ENCODE measurements at places on chromosomes 13 and 19.
A peak's percentile ranks its signal among the peaks of the same experiment; 100 is the strongest.

DNA sequence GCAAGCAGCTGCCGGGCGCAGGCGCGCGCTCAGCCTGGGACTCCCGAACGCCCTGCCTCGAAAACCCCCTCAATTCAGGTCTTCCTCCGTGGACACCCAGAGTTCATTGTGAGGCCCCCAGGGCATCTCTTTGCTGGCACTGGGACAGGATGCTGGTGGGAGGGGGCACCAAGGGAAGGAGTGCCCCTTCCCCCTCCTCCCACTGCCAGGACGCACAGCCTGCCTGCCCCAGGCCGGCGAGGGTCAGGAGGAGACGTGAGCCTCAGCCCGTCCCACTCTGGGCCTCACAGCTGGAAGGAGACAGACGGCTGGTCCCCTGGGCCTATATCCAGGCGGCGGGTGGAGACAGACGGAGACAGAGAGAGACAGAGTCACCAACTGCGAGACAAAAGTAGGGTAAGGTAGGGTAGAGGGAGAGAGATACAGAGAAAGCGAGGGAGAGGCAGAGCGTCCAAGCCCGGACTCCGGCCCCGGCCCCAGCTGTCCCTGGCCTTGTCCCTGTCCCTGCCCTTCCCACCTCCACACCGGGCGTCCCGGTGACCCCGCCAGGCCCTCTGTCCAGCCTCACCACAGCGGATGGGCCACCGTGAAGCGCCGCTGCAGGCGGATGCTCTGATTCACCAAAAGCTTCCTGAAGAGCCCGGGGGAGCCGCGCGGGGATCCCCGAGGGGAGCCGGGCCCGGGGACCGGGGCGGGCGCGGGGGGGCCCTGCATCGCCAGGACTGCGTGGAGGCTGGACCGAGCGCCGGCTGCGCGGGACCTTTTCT lies at the start of gene PDE4C:
TSS of gene PDE4C (minus strand) at position 737 of the 767 bp plus-strand sequence. CDS start at position 714, 23 bp downstream.
- DNase-seq: no peak

- no peak for DNase-seq
These were observed 23.5 kb downstream of the ZNF544 start for GRCh38 chr19:58252102-58252685.

- no peak for DNase-seq
These were observed 313.5 kb downstream of the KLF12 start for GRCh38 chr13:73820688-73821087.

GRCh38 chr13:92575777-92576176 lies 650.8 kb upstream of the GPC6 start:
- DNase-seq: no peak

GRCh38 chr13:108425056-108425455 lies 155.5 kb downstream of the TNFSF13B start:
- DNase-seq: no peak

DNA sequence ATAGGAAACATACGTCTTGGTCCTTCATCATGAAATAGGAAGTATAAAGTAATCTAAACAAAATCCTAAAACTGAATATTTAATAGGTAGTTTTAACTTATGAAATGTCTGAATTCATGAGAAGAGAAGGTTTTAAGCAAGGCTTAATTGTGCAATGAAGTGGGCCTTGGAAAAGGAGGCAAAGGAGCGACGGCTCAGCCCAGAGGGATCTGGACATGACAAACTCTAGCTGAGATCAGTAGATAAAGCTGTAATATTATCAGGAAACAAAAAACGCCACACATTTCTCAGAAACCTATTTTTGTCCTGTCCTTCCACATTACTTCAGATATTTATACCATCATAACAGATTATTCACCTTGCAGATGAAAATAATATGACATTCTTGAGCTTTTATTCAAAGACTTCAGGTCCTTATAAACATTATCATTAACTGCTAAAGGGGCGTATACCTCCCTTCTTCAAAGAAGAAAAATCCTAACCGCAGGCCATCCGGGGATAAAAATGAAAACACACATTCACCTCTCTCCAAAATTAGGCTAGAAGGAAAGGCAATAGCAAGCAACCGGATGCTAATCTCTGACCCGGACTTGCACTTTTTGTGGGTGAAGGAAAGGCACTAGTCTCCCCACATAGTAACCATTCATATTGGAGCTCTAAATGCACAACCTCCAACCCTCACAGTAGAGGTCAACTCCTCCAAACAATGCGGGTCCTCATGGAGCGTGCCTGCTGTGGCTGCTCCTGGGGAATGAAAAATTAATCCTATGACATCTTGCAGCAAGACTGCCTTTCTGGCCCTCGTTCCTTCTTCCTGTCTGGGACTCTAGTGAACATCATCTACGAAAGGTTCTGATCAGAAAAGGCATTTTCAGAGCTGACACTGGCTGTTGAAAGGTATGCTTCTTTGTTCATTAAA lies 108.8 kb downstream of the TBC1D4 start:
- no peak for DNase-seq

GRCh38 chr13:95524264-95524901 lies 28.1 kb upstream of the CLDN10 start:
- DNase-seq: no peak

GRCh38 chr13:111156421-111156820 lies 41.3 kb downstream of the ARHGEF7 start:
- no peak for DNase-seq

- no peak for DNase-seq
These were observed 4.6 kb upstream of the ZNF845 start for GRCh38 chr19:53328967-53329366.

DNA sequence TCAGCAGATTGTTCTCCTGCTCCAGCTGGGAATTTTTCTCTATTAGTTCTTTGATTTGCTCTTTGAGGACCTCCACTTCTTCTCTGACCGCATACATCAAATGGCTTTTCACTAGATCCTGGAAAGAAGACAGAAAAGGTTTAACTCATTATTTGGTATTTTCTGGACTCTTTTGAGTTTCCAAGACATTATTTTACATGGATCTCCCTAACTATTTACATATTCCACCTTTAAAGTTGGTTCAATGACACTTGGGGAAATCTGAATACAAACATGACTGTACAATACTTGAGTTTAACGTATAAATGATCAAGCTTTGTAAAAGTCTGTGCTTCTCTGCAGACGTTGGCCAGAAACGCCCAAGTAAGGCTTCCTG lies 61.1 kb downstream of the SERP2 start:
- no peak for DNase-seq

DNA sequence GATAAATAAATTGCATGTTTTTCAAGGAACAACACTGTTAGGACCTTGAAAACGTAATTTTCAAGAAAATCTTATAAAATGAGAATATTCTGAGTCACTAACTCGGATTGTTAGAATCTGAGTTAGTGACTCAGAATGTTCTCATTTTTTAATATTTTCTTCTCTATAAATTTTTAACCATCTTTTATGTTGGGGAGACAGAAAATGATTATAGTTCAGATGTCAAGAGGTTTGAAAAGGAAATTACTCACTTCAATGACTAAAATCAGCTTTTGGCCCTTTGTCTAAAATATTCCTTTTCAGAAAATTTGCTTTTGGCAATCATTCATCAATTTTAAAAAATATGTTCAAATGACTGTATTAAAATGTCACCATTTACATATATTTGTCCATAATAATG lies 264.2 kb upstream of the EDNRB start:
- no peak for DNase-seq

- DNase-seq: no peak
These were observed 8.0 kb upstream of the KCTD15 start for GRCh38 chr19:33788676-33789075.

- no peak for DNase-seq
These were observed 419.2 kb downstream of the FGF9 start for GRCh38 chr13:22090106-22090505.

DNA sequence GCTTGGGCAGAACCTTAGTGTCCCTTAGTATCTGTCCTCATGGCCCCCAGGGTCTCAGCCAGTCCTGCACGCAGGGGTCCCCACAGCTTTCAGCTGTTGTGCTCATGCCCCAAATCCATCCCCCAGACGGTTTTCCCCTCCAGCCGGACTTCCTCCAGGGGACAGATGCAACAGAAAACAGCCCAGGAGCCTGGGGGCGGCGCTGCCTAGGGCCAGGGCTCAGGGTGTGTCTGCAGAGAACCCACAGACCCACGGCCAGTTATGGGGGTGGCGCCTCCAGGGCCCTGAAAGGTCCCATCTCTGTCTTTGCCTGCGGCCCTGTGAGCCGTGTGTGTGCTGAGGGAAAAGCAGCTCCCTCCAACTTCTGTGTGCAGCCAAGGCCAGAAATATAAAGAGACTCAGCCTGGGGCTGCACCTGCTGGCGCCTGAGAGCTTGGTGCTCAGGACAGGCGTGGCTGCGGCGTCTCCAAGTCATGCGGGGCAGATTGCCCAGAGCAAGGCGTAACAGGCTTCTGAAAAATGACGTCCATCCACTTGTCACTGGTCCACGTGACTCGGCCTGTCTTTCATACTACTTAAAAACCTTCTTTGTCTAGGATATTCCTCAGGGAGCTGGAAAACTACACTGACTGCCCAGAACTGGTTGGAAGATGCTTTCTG lies 22.1 kb upstream of the F7 start:
- no peak for DNase-seq

- DNase-seq: no peak
These were observed 49.1 kb downstream of the LMO7 start for GRCh38 chr13:75685239-75685697.

- DNase-seq: no peak
These were observed 77.1 kb downstream of the GGACT start for GRCh38 chr13:100511466-100511865.

GRCh38 chr13:50760751-50761150 lies 82.7 kb downstream of the DLEU7 start:
- no peak for DNase-seq

DNA sequence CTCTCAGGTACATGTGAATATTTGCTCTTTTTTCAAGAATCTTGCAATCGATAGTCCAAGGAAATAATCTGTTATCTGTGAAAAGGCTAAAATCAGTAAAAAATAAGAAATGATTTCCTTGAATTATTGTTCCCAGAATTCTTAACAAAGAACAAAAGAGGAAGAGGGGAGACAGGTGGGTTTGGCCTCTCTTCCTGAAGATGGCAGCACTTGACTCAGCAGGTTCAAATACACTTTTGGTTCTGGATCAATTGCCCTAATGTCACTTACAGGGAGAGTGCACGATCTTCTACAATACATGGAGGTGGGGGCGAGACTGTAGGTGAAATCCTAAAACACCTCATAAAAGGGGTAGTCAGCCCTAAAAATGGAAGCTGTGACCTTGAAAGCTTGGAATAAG lies 358.7 kb downstream of the IRS2 start:
- no peak for DNase-seq

- DNase-seq: no peak
These were observed 121.4 kb downstream of the NUFIP1 start for GRCh38 chr13:44867825-44868224.

- DNase-seq: no peak
These were observed 75.8 kb upstream of the FRY start for GRCh38 chr13:31955741-31956140.

DNA sequence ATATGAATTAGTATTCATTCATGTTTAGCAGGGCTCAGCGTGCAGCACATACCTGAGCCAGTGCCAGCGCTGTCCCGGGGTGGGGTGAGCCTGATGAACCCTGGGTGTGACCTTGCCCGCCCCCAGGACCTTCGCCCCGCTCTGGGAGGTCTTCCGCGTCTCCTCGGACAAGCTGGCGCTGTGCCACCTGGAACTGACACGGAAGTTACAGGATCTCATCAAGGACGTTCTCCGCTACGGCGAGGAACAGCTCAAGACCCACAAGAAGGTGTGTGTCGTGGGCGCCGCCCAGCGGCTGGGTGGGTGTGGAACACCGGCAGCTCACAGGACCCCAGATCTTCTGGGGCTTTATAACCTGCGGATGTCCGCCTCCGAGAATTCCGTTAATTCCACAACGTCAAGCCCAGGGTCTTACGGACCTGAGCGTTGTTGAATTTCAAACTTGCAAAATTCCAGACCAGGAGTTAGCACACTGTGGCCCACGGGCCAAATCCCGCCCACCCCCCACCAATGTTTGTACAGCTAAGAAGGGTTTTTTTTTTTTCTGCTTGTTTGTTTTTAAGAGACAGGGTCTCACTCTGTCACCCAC lies 15.4 kb downstream of the FCHO1 start:
- no peak for DNase-seq

GRCh38 chr13:105908586-105908985 lies 626.9 kb downstream of the EFNB2 start:
- no peak for DNase-seq

GRCh38 chr19:17499648-17500446 lies 11.6 kb upstream of the PGLS start:
- DNase-seq: no peak

- no peak for DNase-seq
These were observed 13.8 kb downstream of the MARK4 start for GRCh38 chr19:45264781-45265317.

DNA sequence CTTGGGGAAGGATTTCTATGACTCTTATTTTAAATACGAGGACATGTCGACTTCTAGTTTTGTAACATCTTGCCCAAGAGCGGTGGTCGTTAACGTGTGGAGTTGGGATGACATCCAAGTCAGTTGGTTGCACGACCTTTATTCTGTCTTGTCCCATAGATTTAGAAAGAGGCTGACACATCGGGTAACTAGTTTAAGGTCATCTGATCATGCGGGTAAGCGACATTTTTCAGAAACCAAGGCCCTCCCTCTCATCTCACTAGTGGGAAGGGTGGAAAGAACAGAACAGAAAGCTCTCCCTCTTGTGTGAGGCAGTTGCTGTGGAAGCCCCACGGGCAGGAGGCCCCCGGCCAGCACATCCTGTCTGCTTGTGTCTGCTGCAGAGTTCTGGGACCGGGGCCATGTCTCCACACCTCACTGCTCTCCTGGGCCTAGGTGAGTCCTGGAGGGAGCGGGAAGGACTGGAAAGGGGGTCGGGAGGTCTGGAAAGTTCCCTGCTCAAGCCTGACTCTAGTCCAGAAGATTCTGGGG lies at the start of gene LAIR2:
TSS of gene LAIR2 (plus strand) at position 314 of the 531 bp plus-strand sequence. CDS start at position 402, 88 bp downstream.
- DNase-seq: no peak

DNA sequence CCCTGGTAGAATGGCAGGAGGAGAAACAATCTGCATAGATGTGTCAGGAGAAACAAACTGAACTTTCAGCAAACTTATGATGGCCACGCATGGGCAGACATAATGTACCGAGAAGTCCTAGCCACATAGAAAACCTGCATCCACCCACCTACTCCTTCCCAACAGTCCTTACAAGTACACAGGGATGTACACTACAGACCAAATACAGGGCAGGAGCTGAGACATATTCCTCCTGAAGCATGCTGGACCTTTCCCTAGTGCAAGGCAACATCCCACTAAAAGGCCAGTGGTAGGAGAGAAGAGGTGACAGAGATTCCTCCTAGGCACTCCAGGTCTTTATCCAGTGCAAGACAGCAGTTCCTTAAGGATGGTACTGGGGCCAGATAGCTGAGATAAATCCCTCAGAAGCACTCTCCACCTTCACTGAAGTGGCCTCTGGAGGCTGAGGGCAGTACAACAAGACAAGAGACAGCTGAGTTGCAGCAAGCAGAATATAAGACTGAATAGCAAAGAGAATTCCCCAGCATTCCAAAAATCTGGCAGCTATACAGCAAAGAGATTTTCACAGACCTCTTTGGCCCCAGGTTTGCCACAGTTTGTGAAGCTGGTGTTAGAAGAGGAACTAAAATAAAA lies 18.3 kb downstream of the VWA8 start:
- no peak for DNase-seq

- no peak for DNase-seq
These were observed 1.8 kb downstream of the ZNF114 start for GRCh38 chr19:48271531-48272151.

- DNase-seq: peak; percentile 93
These were observed 1.7 kb downstream of the JUND start for GRCh38 chr19:18279516-18280246.

- no peak for DNase-seq
These were observed 34.6 kb upstream of the SOX1 start for GRCh38 chr13:112032186-112032993.

- DNase-seq: no peak
These were observed 32.6 kb upstream of the MEDAG start for GRCh38 chr13:30873499-30873898.
